Thymus (tissue), 14 donors: ENCODE measurements at places on chromosomes 3 and 15. TPM values are rescaled to one million over a fixed set of nuclear protein-coding genes. Genes with fewer than 3 reads are reported as not detected.
A peak's percentile ranks its signal among the peaks of the same experiment; 100 is the strongest.

DNA sequence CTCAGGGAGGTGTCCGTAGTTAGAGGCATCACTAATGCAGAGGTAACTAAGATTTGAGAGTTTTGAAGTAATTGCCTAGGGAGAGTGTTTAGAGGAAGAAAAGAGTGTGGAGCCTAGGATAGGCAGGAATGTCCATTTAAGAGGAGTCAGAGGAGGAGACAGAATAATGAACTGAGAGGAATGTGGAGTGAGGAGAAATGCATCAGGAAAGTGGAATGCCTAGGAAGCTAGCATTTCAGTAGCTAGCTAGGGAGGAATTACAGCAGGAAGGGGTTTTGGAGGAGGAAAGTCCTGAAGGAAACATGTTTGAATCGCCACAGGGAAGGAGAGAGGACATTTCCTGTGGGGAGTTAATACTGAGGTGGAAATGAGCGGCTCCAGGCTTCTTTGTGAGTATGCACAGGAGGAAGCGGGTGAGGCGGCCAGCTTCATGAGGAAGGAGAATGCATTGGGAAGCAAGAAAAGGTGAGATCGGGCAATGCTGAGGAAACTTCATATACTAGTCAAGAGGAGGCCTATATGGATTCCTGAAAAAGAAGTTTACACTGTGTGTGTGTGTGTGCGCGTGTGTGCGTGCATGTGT lies 154.3 kb downstream of the TMEM108 start:
- H3K36me3 ChIP-seq, result no peaks in the 10 kb centered on the region
- DNase-seq, result no peak
- no peak overlapping the region for H3K27ac ChIP-seq
- H3K4me3 ChIP-seq, result no peak overlapping the region
- no peaks in the 10 kb centered on the region for H3K27me3 ChIP-seq

- H3K27me3 ChIP-seq, result no peaks in the 10 kb centered on the region
- no peak for DNase-seq
- no peak overlapping the region for H3K27ac ChIP-seq
- no peak overlapping the region for H3K4me3 ChIP-seq
These were observed 124.6 kb downstream of the AKAP13 start for GRCh38 chr15:85504749-85505676.

Gene CCR3
- 0.27 TPM for polyA plus RNA-seq

DNA sequence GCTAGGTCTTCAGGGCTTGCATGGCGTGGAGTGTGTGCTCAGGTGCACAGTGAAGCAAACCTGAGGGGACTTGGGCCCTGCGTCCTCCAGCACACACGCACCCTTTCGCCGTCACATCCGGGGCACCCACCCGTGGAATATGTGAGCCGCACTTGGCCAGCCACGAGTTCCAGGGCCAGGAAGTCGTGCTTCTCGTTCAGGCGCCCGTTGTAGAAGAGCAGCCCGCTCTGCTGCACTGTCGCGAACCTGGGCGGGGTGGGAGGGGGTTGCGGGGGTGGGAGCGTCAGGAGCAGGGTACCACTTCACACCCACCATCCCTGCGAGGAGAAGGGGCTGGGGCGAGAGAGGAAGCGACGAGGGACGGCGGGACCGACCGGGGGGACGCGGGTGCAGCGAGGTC lies 7.1 kb downstream of the CELSR3 start:
- H3K4me1 ChIP-seq, result peaks cover 18% of the 10 kb centered on the region
- peak overlapping the region; percentile 26 for H3K4me3 ChIP-seq
- peaks cover 55% of the 10 kb centered on the region for H3K27me3 ChIP-seq
- no peaks in the 10 kb centered on the region for H3K36me3 ChIP-seq
- DNase-seq, result peak; percentile 6

- no peaks in the 10 kb centered on the region for H3K36me3 ChIP-seq
- H3K4me3 ChIP-seq, result no peak overlapping the region
- H3K27ac ChIP-seq, result no peak overlapping the region
- DNase-seq, result no peak
- no peaks in the 10 kb centered on the region for H3K4me1 ChIP-seq
These were observed 17.7 kb upstream of the PRR23E start for GRCh38 chr3:127175272-127175671.

DNA sequence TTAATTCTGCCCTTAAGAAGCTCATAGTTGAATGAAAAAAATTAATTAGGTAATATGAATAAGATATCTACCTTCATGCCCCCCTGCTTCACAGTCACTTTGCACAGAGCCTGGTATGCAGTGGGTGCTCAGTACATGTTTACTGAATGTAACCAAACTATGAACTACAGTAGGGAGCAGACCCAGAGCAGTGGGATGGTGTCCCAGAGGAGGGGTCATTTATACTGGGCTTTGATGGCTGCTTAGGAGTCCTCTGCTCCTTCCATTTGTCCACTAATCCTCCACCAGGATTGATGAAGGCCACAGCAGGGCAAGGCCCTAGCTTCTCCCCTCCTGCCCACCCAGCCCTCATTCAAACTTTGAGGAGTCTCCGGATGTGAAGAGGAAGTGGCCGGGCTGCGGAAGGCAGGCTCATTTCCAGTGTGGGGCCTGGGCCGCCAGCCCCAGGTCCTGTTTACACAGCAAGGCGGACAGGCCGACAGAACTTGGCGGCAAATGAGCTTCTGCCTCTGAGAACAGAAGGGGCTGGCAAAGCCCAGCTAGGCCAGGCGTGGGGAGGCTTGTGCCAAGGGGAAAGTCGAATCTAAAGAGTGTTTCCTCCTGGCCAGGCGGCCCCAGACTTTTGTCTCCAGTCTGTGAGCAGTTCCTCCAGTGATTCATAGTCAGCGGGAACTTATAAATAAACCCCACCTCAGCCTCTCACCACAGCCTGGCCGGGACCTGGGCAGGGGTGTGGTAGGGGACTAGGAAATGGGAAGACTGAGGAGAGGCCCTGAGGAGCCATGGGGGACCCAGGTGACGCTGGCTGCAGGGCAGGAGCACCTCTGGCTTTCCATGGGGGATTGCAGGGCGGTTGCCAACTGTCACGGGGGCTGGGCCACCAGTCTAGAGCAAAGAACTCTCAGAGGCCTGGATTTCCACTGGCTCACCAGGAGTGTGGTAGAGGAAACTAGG lies 51.6 kb upstream of the LCTL start:
- no peak overlapping the region for H3K27ac ChIP-seq
- H3K4me1 ChIP-seq, result no peaks in the 10 kb centered on the region
- H3K36me3 ChIP-seq, result no peaks in the 10 kb centered on the region
- DNase-seq, result no peak

Gene AMIGO3
- polyA plus RNA-seq, result 2.0 TPM

GRCh38 chr3:182533394-182533793 lies 259.9 kb upstream of the ATP11B start:
- H3K27ac ChIP-seq, result no peak overlapping the region
- no peak for DNase-seq
- no peaks in the 10 kb centered on the region for H3K27me3 ChIP-seq
- no peak overlapping the region for H3K4me3 ChIP-seq
- H3K36me3 ChIP-seq, result no peaks in the 10 kb centered on the region

Gene SST
- polyA plus RNA-seq, result 24.1 TPM

- H3K27me3 ChIP-seq, result no peaks in the 10 kb centered on the region
- no peak overlapping the region for H3K4me3 ChIP-seq
- H3K27ac ChIP-seq, result no peak overlapping the region
- no peak for DNase-seq
- H3K36me3 ChIP-seq, result no peaks in the 10 kb centered on the region
These were observed 128.1 kb upstream of the ADPGK start for GRCh38 chr15:72911626-72912025.

- H3K27me3 ChIP-seq, result no peaks in the 10 kb centered on the region
- no peaks in the 10 kb centered on the region for H3K36me3 ChIP-seq
- no peak overlapping the region for H3K27ac ChIP-seq
- H3K4me1 ChIP-seq, result peaks cover 4% of the 10 kb centered on the region
- no peak overlapping the region for H3K4me3 ChIP-seq
These were observed 148.1 kb downstream of the NEK11 start for GRCh38 chr3:131174752-131175151.

DNA sequence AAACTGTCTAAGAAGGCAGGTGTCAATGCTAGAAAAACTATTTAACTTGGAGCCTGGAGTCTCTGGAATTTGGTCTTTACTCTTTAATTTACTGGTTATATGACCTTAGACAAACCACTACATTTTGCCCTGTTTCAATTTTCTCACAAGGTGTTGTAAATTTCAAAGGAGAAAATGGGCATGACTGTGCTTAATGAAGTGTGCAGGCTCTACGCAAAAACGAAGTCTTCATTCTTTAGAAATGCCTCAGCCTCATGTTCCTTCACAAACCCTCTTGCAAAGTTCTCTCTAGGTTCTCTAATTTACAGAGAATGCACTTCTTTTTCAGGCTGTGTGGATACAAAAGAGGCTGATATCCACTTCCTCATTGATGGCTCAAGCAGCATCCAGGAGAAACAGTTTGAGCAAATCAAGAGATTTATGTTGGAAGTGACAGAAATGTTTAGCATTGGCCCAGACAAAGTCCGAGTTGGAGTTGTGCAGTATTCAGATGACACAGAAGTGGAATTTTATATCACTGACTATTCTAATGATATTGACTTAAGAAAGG lies 39.1 kb downstream of the COL6A5 start:
- H3K27ac ChIP-seq, result no peak overlapping the region
- no peak overlapping the region for H3K4me3 ChIP-seq
- H3K4me1 ChIP-seq, result no peaks in the 10 kb centered on the region
- no peak for DNase-seq
- no peaks in the 10 kb centered on the region for H3K36me3 ChIP-seq
- H3K27me3 ChIP-seq, result no peaks in the 10 kb centered on the region

Gene CCR8
- 2.1 TPM for polyA plus RNA-seq

DNA sequence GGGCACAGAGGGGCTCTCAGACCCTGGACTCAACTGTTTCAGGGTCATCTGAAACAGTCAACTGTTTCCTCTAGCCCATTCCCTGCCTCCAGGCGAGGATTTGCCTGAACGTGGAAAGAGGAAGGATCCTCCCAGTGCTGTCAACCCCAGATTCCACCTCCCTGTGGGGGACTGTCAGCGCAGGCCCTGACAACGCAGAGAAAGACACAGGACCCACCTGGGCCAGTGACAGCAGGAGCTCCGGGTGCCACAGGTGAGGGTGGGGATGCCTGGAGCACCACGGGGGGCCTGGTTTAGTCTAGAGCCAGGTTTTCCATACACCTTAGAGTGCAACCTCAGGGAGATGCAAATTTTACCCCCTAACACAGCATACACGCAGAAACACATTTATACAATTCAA lies 19.5 kb upstream of the LAMP3 start:
- peaks cover 46% of the 10 kb centered on the region for H3K27me3 ChIP-seq
- no peak overlapping the region for H3K4me3 ChIP-seq
- no peaks in the 10 kb centered on the region for H3K36me3 ChIP-seq
- no peak for DNase-seq
- peaks cover 3% of the 10 kb centered on the region for H3K4me1 ChIP-seq

DNA sequence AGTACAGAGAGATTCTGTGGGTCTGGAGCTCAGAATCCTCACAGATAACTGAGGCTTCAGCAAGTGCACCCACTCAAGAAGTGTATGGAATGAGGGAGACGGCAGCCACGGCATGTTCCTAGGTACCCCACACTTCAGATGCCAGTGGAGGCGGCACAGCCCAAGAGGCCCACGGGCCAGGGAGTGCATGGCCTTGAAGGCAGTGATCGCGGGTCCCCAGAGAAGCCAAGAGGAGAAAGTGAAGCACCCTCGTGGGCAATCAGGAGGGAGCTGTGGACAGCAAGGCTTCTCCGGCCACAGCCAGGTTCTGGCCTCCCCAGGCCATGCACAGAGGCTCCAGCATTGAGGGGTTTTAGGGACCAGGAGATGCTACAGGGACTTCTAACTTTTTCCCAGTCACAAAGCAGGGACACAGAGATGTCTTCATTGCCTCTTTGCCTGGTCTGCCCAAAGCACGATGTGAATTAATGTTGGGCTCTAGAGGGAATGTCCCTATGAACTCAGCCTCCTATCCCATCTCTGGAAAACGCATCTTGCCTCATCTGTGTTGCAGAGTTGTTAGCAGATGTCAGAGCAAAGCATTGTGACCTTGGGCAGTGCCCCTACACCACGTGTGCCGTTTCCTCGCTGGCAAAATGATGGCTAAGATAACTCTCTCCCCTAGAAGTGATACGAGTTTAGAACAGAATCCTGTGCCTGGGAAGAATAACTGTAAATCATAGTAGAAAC lies 2.6 kb upstream of the MAP6D1 start:
- no peak overlapping the region for H3K4me3 ChIP-seq
- DNase-seq, result no peak
- H3K36me3 ChIP-seq, result peaks cover 22% of the 10 kb centered on the region
- H3K4me1 ChIP-seq, result peaks cover 13% of the 10 kb centered on the region

Gene DNAJA4
- 19.0 TPM for polyA plus RNA-seq

- H3K27me3 ChIP-seq, result no peaks in the 10 kb centered on the region
- DNase-seq, result no peak
- no peak overlapping the region for H3K4me3 ChIP-seq
- no peak overlapping the region for H3K27ac ChIP-seq
- H3K4me1 ChIP-seq, result no peaks in the 10 kb centered on the region
These were observed 255.4 kb upstream of the ARPP21 start for GRCh38 chr3:35383719-35384555.

- H3K27ac ChIP-seq, result no peak overlapping the region
- no peak overlapping the region for H3K4me3 ChIP-seq
- no peaks in the 10 kb centered on the region for H3K36me3 ChIP-seq
- no peaks in the 10 kb centered on the region for H3K4me1 ChIP-seq
- no peaks in the 10 kb centered on the region for H3K27me3 ChIP-seq
These were observed 81.5 kb downstream of the STRIT1 start for GRCh38 chr3:155211940-155212339.

DNA sequence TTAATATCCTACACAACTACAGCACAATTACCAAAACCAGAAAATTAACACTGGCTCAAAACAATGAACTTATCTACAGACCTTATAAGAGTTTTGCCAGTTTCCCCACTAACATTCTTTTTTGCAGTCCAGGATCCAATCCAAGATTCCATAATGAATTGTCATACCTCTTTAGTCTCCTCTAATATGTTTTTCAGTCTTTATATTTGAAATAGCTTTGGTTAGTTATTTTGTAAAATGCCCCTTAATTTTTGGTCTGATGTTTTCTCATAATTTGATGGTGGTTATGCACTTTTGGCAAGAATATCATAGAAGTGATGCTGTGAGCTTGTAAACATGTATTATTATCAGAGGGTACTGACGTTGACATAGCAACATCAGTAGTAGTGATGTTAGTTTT lies 124.3 kb downstream of the ISL2 start:
- no peak for DNase-seq
- H3K36me3 ChIP-seq, result no peaks in the 10 kb centered on the region
- H3K4me1 ChIP-seq, result no peaks in the 10 kb centered on the region
- H3K27ac ChIP-seq, result no peak overlapping the region
- no peak overlapping the region for H3K4me3 ChIP-seq

DNA sequence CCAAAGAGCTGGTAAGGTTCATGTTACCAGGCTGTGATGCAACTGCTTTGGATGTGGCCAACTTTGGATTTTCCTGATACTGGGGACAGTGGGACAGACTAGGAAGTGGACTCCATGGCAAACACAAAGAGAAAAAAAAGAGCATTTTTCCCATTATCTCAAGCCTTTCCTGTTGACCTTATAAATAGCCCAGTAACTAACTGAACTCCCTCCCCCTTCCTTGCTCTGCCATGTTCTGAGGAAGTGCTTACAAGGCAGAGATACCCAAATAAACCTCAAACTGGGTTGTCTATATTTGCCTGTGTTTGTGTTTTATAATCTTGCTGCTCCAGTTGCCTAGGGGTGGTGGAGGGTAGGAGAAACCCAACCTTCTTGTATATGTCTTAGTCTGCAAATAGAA lies 27.3 kb upstream of the SLC9A9 start:
- H3K4me3 ChIP-seq, result no peak overlapping the region
- no peak for DNase-seq
- H3K36me3 ChIP-seq, result no peaks in the 10 kb centered on the region
- H3K4me1 ChIP-seq, result no peaks in the 10 kb centered on the region

- no peaks in the 10 kb centered on the region for H3K27me3 ChIP-seq
- DNase-seq, result no peak
- no peaks in the 10 kb centered on the region for H3K4me1 ChIP-seq
- H3K27ac ChIP-seq, result no peak overlapping the region
- H3K4me3 ChIP-seq, result no peak overlapping the region
- no peaks in the 10 kb centered on the region for H3K36me3 ChIP-seq
These were observed 49.9 kb downstream of the FNDC3B start for GRCh38 chr3:172089250-172089649.
